ENCODE measurements at places on chromosomes 7 and 10.

- no peak for DNase-seq
Observed at GRCh38 chr7:17937506-17938120, 2.7 kb downstream of the SNX13 start.

DNA sequence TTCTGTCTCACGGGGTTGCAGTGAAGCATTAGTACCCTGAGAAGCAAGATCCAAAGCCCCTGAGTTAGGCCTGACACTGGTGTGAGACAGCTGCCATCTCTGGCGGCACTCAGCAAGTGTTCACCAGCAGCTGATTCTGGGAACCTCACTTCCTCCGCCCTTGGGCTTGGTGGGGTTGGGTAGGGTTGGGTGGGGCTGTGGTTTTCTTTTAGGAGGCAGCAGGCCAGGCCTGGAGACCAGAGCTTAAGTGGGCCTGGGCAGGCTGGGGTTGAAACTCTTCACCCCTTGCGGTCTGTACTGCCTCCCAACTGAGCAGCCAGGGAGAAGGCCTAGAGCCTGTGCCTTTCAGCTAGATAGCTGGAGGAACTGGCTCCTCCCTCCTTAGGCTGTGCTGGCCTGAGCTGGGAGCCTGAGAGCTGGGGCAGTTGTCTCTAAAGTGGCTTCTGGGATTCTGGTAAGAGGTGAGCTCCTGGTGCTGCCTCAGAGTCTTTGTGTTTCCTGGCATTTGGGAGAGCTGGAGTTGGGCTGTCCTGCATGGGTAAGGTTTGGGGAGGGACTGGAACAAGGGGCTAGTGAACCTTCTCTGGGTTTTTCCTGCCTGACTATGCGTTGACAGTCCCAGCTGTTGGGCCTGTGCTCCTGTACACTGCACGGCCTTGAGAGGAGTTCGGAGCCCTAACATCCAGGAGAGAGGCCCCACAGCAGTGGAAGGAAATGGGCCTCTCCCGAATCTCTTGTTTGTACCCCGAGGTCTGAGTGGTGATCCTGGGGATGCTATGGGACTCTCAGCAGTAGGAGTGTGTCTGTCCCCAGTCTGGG, 5.1 kb downstream of the TSPAN14 start:
- peak; percentile 89 for DNase-seq

DNA sequence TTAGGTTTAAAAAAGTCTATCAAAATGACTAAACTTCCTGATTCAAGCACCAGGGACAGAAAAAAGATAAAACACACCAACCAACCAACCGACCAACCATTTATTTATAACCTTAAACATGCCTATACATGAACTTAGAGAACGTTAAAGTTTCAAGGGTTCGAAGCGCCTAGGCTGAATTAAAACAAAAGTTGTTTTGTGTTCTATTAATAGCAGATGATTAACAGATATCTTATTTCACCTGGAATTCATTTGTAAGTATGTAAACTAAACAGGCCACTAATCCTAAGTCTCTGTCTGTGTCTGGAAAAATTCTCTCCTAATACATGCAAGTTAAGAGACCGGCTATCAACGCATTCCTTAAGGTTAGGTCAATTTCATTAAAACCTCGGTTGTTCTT, 1.4 kb downstream of the BAIAP2L1 start:
- DNase-seq = peak; percentile 33

- DNase-seq = peak; percentile 90
Observed at GRCh38 chr7:105992905-105993304, 29.8 kb downstream of the CDHR3 start.

DNA sequence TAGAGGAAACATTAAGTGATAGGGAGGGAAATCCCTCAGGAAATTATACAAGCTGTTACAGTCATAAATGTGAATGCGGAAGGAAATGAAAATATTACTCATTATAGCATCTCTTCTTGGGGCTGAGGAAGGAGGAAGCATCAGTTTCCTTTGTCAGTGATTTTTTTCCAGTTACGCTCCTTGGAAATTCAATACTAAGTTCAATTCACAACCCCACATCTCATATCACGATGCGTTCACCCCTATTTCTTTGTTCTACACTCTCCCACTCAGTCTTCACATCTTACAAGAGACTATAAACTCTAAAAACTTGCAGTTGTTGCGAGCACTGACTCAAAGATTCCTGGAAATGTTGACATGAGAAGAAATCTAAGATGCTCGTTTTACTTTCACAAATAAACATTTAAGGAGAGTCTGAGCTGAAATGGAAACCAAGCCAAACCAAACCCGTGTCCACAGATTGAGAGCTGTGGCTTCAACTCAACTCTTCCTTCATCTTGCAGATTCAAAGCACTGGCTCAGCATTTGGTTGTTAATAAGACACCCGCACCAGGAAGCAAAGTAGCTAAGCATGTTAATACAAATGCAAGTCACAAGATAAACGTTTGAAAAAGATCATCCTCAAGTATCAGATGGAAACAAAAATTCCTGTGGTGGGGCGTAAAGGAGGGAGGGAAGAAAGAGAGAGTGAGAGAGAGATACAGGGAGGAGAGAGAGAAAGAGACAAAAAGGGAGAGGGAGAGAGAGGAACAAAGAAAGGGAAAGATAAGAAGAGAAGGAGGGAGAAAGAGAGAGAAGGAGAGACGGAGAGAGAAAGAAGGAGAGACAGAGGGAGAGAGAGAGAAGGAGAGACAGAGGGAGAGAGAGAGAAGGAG, 150.0 kb upstream of the RSU1 start:
- no peak for DNase-seq
